ENCODE measurements at places on chromosomes 6 and 20.

DNA sequence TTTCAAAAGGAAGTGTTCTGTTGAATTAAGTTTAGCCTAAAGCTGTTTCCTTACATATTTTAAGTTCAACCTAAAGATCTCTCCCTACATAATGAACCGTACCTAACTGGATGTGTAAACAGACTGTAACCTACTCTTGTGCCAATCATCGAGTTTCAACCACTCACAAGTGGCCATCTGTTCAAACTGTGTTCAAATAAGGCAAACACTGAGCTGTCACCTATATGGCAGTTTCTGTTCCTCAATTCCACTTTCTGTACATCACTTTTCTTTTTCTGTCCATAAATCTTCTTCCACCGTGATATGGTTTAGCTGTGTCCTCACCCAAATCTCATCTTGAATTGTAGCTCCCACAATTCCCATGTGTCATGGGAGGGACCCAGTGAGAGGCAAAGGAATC lies 428.6 kb downstream of the HACE1 start:
- peak; percentile 2 for DNase-seq

DNA sequence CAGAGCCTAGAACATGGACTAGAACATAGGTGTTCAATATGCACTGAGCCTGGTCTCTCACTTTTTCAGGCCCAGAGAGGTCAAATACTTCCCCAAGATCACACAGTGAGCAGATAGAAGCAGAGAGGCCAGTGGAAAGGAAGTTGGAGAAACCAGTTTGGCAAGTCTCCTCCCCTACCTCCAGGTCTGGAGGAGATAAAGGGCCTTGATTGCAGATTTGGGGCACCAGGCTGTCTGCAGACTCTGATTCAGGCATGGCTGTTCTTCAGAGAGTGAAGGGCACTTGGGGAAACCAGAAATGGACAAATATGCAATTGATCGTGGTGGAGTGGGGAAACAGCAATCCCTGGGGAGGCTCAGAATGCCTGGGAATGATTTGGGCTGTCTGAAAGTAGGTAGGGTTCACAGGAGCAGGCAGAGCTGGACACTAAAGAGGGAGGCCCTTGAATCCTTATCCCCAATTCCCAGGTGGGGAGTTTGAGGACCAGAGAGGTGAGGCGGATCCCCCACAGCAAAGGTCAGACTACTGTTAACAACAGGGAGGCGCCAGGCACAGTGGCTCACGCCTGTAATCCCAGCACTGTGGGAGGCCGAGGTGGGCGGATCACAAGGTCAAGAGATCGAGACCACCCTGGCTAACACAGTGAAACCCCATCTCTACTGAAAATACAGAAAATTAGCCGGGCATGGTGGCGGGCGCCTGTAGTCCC lies 2.3 kb downstream of the PEDS1 start:
- DNase-seq: no peak

GRCh38 chr20:50470264-50470858 lies 39.8 kb upstream of the PTPN1 start:
- no peak for DNase-seq

- DNase-seq: no peak
These were observed 531.9 kb upstream of the MAN1A1 start for GRCh38 chr6:119881416-119881815.

GRCh38 chr6:116666869-116667268 lies 1.7 kb downstream of the ZUP1 start:
- DNase-seq: no peak

DNA sequence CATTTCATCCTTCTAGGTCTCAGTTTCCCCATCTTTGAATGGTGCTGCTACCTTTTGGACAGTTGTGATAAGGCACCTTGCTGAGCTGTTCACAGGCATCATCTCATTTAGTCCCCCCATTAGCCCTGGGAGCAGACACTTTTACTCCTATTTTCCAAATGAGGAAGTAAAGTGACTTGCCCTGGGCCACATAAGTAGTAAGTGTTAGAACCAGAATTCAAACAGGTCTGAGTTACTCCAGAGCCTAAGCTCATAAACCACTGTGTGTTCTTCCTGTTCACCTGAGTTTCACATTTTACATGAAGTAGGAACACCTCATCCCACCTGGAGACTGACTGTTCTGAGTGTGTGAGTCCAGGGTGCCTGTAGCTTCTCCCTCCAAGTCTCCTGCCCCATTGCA lies 43.5 kb upstream of the EPB41L1 start:
- DNase-seq: no peak

GRCh38 chr6:138426500-138427123 lies 22.6 kb downstream of the HEBP2 start:
- no peak for DNase-seq

DNA sequence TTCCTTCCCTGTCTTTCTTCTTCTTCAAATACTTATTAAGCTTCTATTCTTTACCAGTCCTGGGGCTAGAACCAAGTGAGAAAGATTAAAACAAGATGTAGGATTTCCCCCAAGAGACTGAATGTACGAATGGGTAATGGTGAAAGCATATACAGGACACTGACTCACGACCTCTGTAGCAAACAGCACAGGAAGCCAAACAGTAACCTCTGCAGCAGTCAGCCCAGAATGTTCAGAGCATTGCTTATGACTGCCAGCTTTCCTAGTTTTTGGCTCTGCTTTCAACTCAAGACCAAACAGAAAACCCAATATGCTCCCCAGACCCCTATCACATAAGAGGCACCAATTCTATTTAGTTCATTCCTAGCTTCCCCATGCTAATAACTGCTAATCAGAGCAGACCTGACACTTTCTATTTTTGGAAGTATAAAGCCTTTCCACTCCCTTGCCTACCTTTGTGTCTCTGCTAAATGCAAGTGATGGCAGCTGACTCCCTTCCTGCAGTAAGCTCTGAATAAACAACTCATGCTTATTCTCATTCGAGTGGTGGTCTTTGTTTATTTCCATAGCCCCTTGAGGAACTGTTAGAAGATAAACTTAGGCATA lies 690.6 kb downstream of the EPM2A start:
- no peak for DNase-seq

DNA sequence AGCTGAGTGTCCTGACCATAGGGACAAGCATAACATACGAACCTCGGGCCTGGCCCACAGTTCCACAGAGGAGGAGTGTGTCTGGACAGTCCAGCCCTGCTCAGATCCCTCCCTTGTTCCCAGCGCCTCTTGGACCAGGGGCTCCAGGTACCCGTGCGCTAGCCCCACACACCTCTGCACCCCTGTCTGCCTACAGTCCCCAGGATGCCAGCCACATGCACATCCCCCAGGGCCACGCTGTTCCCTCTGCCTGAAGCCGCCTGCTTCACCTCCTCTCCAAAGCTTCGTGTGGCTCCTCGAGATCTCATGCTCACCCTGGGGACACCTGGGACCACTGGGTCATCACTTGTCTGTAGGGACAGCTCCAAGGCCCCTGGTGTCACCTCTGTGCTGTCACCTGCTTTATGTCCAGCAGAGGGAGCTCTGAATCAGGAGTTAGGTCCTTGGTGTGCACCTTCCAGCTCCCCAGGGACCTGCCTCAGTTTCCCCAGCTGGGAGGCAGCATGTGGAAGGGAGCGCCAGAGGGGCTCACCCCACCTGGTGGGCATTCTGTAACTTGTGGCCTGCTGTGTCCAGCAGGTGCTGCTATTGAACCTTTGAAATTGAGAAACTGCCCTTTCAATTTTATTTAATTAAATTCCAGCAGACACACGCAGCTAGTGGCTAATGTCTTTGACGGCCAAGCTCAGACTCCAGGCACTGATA lies 7.3 kb upstream of the YTHDF1 start:
- peak; percentile 28 for DNase-seq

DNA sequence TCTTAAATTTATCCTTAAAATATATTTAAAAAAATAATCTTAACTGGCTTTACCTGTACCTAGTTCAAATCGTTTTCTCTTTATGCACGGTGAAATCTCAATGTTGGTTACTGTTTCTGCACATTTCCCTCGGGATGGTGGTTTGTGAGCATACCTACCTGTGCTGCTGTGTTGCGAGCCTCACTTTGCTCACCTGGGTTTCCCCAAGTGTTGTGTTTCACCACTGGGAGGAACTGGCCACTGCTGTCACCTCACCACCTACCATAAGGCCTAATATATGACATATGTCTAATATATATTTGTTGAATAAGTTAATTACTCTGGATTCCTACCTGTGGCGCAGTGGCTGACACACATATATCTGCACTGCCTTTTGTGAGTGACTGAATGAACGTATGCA lies 493.5 kb upstream of the FLRT3 start:
- peak; percentile 74 for DNase-seq

Data from NCI-H2171 (cell line).